ENCODE measurements at places on chromosomes 1 and 21.

GRCh38 chr1:209900734-209901133, 37.3 kb upstream of the SYT14 start:
- peak; percentile 71 for DNase-seq

- DNase-seq: no peak
These were observed 11.7 kb downstream of the IQGAP3 start for GRCh38 chr1:156560585-156561163.

GRCh38 chr21:35965699-35966098, 94.6 kb downstream of the SETD4 start:
- no peak for DNase-seq

DNA sequence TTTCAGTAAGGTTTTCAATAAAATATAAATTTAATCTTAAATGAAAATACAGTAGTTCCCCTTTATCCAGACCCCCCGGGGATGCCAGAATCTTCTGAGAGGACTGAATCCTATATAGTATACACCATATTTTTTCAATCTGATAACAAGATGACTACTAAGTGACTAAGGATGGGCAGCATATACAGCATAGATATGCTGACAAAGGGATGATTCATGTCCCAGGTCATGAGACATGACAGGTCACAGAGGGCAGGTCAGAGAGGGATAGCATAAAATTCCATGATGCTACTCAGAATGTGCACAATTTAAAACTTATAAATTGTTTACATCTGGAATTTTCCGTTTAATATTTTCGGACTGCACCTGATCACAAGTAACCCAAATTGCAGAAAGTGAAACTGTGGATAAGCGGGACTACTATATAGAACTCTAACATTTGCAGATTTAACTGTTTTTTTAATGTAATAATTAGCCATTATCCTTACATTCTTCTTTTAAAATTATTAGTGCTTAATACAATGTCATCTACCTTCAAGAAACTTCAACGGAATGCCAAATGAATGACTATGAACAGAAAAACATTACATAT, 48.8 kb downstream of the LRRC40 start:
- DNase-seq: no peak

GRCh38 chr1:113146242-113147072, 73.5 kb downstream of the LRIG2 start:
- DNase-seq: no peak

DNA sequence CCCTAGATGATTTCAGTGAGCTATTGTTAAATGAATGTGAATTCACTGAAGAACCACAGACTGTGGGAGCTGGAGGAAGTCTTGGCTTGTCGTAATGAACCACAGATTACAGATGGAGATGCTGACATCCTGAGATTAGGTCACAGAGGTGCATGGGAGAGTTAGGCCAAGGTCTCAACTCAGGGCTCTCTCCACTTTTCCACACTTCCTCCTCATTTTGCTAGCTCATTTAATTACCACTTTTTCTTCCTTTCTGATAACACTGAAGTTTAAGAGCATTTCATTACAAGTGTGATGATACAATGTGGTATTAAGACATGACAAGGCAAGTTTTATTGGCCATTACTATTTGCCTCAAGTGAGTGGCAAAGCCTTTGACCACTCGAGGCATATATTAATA, 30.8 kb downstream of the ST6GALNAC3 start:
- DNase-seq: no peak

DNA sequence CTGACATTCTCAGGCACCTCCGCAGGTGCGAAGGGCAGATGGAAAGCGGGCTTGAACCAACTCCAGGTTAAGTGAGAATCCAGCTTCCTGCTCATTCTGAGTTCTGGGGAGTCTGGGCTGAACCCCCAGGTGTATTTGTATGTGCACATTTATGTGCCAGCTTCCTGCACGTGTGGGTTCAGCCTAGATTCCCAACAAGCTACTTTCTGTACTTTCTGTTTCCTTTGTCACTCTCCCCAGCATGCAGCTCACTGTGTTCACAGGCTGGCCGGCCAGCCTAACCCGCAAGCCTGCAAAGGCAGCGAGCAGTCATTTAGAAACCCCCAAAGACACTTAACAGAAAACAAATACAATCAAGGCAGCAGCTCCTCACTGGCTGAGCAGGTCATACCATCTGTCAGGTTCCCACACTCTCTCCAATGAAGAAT, 1.3 kb upstream of the IL19 start:
- no peak for DNase-seq

DNA sequence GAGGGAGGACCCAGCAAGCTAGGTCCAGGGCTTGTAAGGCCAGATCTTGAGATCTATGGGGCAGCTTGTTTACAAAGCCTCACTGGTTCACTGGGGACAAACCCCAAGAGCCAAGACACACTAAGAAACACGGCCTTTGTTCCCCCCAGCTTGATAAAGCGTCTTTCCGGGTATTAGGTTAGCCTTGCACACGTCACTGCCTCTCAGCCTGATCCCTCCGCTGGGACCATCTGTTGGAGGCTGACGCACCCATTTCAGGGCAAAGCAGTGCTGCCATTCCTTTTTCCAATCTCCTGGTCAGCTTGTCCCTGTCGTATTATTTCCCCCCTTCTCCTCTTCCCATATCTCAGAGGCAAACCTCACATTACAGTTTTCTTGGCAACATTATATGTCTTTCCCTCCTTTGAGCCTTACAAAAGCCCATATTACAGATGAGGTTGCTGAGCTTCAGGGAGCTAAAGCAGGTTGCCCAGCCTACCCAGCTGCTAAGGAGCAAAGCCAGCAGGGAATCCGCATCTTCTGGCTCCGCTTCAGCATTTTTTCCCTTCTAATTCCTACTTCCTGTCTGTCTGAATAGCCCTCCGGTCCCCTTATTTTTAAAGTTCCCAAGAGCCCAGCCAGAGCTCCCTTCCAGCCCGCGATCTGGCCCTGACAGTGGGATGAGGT, 4.1 kb downstream of the HEYL start:
- DNase-seq: no peak

DNA sequence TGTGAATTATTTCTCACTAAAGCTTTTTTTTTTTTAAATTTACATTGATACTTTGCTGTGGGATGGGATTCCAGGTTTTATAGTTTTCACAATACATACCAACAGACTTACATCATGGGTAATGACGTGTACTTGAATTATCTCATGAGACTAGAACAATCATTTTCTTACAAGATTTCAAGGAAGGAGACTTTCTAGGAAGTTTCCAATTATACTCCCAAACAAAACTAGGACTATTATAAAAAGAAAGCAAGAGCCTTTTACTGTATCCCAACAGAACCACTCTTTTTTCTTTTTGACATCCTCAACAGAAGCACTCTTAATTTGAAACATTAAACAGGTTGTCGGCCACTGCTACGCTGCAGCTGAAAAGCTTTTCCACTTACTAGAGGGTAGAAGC, 48.7 kb downstream of the TESK2 start:
- peak; percentile 46 for DNase-seq

- DNase-seq: no peak
These were observed 11.4 kb downstream of the NEXN start for GRCh38 chr1:77899647-77900320.

- no peak for DNase-seq
These were observed 113.8 kb downstream of the RRAGC start for GRCh38 chr1:38745476-38746401.

DNA sequence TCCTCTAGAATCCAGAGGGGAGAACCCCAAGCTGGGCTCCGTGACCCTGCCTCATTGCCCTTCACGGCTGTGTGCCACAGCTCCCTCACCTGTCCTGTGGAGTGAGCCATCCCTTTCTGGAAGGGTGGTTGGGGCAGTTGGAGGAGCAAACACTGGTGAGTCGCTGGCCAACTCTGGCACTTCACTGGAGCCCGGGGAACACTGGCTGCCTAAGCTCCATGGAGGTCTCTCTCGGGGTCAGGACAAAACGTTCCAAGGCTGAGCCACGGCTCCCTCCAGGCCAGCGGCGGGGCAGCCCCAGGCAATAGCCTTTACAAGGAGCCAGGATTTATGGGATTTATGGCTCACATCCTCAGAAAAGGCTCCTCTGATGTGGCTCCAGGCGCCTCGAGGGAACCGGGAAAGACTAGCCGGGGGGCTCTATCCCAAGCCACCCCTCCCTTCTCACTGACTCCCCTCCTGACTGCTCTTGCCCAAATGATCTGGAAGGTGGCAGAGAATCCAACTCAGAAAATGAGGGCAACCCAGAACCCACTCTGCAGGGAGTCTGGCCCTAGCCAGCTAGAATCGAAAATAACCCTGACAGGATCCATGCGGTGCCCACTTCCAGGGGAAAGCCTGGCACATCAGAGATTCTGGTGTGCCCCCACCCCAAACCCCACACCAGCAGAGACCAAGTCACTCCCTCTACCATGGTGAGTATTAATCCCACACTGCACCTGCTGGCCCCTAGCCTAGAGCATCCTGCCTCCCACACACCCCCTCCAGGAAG, 75.2 kb downstream of the GLIS1 start:
- DNase-seq: no peak

GRCh38 chr1:233707153-233707879, 93.4 kb downstream of the KCNK1 start:
- DNase-seq: no peak

GRCh38 chr1:25662061-25662460, 45.5 kb downstream of the MAN1C1 start:
- DNase-seq: no peak

DNA sequence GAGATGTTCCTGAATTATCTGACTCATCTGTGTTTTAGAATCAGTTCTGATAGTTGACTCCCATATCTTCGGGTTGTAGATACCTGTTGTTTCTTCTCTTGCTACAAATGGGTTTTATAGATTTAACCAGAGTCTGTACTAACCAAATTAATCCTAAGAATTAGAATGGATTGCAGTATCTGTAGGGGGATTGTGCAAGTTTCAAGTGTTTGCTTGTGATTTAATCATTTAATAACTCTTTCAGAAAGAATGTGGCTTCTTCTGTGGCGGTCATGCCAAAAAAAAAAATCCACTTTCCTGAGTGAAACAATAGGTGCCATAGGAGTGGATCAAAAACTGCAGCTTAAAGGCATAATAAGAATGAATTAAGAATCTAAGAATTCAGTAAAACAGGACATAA, 9.4 kb downstream of the IPO9 start:
- peak; percentile 64 for DNase-seq

DNA sequence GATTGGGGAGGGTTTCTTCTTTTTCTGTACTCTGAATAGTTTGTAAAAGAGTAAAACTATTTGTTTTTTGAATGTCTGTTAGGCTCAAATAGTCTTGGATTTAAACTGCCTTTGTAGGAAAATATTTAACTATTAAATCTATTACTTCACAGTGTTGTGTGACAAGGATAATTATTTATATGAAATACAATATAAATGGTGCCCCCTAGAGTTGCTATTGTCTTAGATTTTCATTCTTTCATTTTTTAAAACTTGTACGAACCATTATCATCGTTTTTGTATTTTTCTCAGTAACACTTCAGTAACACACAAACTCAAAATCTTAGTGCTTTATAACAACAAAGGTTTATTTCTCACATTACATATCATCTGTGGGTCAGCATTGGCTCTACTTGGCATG, 37.4 kb downstream of the C1orf185 start:
- no peak for DNase-seq

DNA sequence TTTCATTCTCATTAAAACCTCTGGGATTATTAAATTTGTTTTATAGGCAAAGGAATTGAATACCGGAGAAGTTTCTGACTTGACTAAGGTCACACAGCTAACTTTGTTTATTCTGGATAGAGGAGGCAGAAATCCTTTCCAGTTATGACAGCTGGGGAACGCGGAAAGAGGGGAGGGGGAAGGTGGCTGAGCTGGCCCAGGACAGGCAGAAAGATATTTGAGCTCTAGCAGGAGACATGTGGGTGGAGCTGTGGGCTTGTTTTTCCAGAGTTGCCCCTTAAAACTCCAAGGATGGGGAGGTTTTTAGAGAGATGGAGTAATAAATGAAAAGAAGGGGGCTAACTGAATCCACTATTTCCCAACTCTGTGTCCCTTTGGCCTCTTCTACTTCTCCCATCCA, 27.8 kb downstream of the FOXD2 start:
- DNase-seq: no peak

GRCh38 chr1:79859212-79859948, 852.9 kb upstream of the ADGRL4 start:
- peak; percentile 91 for DNase-seq

DNA sequence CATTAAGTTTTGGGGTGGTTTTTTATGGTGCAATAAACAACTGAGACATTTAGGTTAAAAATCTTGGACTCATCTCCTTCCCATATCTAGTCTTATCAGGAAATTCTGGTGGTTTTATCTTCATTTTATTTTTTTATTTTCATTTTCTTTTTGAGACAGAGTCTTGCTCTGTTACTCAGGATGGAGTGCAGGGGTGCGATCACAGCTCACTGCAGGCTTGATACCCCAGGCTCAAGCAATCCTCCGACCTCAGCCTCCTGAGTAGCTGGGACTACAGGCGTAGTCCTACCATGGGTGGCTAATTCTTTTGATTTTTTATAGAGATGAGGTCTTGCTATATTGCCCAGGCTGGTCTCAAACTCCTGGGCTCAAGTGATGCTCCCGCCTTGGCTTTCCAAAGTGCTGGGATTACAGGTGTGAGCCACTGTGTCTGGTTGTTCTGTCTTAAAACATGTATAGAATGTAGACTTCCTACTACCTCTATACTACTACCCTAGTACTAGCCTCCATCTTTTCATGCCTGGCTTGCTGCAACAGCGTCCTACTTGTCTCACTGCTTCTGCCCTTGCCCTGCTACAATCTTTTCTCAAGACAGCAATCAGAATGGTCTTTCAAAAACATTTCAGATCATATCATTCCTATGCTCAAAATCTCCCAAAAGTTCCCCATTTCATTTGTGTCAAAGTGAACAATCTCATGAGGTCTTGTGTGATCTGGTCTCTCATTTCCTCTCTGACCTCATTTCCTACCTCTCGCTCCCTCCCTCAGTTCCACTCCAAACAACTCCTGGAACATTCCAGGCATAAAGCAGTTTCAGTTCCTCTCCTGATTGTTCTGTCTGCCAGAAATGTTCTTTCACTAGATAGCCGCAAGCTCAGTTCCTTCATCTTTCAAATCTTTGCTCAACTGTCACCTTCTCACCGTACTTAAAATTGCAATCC, 5.9 kb upstream of the FCGR2A start:
- no peak for DNase-seq

DNA sequence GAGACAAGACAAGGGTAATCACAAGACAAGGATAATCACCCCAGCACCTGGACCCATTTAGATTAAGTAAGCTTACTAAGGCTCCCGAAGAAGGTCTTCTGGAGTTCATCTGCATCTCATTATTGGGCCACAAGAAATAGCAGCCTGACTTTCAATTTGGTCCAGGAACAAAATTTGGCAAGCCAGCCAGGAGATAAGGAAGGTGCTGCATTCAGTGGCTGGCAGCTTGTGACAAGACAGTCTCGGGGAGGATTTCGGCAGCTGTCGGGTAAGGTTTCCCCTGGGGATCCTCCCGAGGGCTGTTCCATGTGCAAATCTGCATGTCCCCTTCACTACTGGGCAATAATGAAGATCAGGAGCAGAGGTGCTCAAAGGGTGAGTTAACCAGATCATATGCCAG, 195.2 kb downstream of the FCRL5 start:
- DNase-seq: no peak

Measured in AG10803 (cell line).